AG08395 (cell line): ENCODE measurements at places on chromosomes 16 and 17.

DNA sequence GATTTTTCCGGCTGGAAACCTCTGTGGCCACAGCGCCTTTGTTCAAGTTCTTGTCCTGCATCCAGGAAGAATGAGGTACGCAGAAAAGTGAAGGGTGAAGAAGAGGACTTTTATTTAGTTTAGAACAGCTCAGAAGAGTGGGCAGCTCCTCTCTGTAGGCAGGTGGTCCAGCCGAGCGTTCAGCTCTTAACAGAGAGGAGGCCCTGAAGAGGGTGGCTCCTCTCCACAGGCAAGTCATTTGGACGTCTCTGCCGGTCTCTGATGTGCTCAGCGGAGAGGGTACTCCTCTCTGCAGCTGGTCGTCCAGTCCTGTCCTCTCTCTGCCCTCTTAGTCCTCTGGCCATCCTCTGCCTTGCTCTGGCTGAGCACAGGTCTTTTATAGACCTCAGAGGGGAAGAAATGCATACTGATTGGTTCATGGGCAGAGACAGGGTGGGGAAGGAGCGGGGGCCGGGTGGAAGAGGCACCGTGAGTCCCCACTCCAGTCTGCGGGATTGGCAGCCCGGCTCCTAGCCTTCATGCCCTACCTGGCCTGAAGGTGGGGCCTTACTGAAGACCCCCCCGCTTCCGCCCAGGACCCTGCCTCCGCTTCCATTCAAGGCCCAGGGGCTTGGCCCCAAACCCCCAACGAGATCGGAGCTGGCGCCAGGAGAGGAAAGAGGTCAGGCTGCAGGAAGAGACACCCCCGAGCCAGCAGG is 70.0 kb upstream of the NKD1 start:
- DNase-seq, result no peak

DNA sequence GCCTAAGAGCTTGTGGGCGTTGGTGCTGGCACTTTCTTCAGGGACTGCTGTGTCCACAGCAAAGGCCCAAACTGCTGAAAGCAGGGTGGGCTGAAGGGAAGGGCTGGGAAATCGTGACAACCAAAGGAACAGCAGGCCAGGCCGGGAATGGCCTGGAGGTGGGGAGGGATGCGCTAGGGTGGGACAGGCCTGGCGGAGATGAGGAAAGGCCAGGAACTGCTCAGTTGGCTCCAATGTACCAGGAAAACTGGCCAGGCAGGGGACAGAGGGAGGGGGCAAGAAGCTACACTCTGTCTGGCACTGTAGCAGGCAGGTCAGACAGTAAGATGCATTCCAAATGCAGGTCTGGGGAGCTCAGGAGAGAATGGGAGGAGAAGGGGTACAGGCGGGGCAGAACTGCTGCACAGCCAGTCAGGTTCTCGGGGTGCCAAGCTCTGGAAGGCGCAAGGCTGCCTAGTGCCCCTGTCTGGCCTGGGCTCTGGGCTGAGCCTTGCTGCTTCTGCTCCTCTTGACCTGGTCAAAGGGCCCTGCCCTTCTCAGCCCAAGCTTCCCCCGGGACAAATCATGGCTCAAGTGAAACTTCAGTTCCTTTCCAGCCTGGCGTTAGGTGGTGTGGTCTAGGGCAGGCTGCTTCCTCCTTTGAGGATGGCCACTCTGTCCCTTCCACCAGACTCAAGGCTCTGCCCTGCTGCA is 7.3 kb downstream of the PNMT start:
- DNase-seq, result no peak

GRCh38 chr16:10943064-10943353 is 741 bp upstream of the DEXI start:
- DNase-seq, result no peak

- peak; percentile 96 for DNase-seq
Observed at GRCh38 chr17:81927653-81928543, at the start of gene MAFG. Gene MAFG (minus strand): TSS chr17:81927735. CDS start chr17:81923185, 4,550 bp downstream.

DNA sequence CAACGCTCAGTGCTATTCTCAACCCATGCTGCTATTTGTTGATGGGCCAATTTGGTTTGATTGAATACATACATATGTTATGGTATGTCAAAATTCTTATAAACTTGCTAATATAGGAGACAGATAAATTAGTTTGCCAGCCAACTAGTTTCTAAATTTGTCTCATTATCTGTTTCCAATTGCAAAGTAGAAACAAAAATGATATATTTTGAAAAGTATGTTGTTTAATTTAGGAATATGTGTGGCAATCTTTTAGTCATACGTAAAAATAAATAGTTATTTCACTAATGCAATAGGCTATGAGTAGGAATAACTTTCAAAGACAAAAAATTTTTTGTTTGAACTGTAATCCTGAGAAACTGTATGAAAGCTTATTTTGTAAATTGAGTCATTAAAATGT is 210.6 kb upstream of the KCNJ16 start:
- no peak for DNase-seq

DNA sequence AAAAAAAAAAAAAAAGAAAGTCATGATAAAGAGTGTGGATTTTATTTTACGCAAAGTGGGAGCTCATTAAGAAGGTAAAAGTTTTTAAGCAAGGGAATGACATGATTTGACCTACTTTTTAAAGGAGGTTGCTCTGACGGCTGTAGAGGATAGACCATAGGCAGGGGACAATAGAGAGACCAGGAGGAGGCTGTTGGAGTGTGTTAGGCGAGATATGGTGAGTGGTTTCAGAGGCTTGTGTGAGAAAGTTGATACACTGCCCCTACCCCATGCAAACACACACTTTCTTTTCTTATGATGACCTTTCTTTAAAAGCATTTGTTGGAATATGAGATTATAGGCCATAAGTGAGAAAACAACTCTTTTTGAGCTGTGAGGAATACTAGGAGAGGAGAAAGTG is 82.0 kb downstream of the FTO start:
- no peak for DNase-seq

DNA sequence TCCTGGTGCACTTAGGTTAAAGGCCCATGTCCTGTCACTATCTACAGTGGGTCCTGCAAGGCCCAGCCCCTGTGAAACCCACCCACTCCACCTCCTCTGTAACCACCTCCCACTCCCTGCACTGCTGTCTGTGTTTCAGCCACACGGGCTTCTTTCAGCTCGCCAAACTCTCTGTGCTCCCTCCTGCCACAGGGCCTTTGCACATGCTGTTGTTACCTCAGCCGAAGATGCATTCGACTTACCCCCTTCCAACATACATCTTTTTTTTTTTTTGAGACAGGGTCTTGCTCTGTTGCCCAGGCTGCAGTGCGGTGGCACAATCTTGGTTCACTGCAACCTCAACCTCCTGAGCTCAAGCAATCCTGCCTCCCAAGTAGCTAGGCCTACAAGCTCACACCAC is 76.5 kb upstream of the RPL38 start:
- no peak for DNase-seq

DNA sequence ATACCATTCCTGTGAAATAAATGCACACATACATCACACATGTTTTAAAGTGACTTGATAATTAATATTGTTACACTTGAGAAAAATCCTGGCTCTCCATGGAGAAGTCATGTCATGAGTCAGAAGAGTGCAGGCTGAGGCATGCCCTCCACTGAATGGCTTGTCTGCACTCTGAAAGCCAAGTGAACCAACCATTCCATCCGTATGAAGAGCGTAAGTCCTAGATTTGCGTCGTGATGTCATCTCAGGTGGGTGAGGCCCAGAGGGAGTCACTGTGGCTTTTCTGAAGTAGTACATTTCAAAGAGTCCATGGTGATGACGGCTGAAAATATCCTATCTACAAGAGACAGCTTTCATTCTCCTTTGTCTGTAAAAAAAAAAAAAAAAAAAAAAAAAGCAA is 83.5 kb upstream of the IRX5 start:
- DNase-seq, result no peak

GRCh38 chr17:74917430-74917829 is 5.6 kb downstream of the USH1G start:
- no peak for DNase-seq

- DNase-seq, result peak; percentile 62
Observed at GRCh38 chr17:61574542-61575351, 16.3 kb downstream of the NACA2 start.

- no peak for DNase-seq
Observed at GRCh38 chr16:75801307-75801706, 75.0 kb upstream of the CPHXL start.

GRCh38 chr16:79991969-79992368 is 391.4 kb upstream of the MAF start:
- no peak for DNase-seq

DNA sequence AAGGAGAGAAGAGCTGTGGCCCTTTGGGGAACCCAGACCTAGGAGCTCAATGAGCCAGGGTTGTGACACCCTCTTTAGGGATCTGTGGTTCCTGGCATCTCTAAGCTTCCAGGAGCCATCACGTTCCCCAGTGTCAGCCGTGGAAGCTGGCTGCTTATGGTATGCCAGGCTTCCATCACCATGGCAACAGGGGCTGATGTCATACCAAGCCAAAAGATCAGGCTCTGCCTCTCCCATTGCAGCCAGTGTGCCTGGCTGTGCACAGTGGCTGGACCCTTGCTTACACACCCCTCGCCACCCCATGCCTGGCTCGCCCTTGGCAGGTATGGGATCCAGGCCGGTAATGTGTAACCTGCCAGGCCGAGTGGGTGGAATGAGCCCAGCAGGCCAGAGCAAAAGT is 91.1 kb downstream of the SSH2 start:
- no peak for DNase-seq

DNA sequence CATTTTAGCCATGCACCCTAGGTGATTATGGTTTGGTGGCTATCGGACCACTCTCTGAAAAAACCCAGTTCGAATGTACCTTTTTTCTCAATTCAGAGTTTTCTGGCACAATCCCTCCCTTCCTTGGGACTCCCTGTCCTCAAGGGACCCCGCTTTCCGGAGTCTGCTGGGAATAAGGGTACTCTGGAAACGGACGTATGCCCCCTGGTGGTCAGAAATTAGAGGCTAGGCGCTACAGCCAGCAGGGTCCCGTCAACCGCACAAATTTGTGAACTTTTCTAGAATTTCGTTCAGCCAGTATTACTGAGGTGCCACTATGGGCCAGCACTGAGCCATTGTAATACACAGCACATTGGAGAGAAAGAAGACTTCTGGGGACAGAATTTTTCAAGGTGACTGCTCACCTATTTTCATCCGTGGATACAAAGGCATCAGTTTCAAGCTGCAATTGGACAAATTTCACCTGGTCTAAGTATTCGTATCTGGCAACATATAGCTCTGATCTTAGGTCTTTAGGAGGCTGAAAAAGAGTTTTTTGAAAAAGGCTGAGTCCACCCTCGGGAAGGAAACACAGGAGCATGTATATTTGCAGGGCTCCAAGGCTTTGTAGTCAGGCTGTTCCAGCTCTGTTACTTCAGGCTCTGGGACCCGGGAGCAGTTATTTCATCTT is 27.1 kb upstream of the CRYBA1 start:
- peak; percentile 88 for DNase-seq

GRCh38 chr17:9905902-9906301 is 831 bp upstream of the RCVRN start:
- DNase-seq, result peak; percentile 64

DNA sequence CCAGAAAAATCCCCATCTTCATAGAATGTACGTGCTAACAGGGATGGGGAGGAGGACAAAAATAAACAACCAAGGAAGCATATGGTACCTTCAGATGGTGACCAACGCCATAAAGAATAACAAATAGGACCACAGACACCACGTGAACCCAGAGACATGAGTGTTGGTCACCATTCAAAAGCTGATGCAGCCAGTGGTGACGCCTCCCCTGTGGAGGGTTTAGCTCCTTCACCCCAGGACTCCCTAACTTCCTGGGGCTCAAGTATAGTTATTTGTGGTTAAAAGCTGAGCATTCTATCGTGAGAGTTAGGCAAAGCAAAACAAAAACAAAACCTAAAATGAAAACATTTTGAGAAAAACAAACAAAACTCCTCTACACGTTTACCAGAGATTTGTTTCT is 184.7 kb downstream of the SOX9 start:
- peak; percentile 38 for DNase-seq

DNA sequence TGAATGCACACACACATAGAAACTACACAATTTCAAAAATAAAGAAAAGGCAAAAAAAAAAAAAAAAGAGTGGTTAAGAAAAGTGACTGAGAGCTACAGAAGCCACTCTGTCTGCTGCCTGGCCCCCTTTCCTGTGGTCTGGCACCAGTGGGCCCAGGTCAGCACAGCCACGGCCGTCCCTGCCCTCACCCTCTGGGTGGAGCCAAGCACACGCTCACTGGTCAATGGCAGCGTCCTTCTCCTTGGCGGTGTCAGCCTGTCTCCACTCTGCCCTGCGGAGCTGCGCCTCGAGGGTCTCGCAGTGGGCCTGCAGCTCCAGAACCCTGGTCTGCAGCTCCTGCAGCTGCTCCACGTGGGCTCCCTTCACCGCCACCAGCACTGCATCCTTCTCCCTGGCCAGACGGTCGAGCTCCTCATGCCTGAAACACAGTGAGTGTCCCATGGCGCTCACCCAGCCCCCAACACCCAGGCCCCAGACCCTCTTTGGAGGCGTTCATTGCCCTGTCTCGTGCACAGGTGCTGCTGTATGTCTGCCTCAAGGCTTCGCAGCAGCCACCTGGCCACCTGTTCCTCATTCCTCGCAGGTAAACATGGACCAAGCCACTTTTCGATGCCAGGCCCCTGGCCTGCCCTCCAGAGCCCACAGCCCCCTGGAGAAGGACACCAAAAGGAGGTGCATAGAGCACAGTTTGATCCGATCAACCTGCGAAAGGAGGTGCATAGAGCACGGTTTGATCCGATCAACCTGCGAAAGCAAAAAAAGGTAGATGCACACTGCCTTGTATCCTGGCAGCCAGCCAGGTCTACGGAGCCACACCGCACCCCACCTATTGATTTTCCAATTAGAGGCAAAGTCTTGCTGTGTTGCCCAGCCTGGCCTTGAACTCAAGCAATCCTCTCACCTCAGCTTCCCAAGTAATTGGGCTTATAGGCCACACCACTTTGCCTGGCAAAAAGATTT is 24.4 kb downstream of the CCDC57 start:
- no peak for DNase-seq
